Type B pancreatic cell (in vitro differentiated cells): ENCODE measurements at places on chromosomes 13 and 19.

- no peak overlapping the region for H3K4me3 ChIP-seq
- no peaks in the 10 kb centered on the region for H3K27me3 ChIP-seq
- H3K27ac ChIP-seq, result no peak overlapping the region
- peaks cover 68% of the 10 kb centered on the region for H3K36me3 ChIP-seq
- H3K4me1 ChIP-seq, result no peaks in the 10 kb centered on the region
These were observed 27.2 kb upstream of the POU4F1 start for GRCh38 chr13:78630511-78630910.

GRCh38 chr13:108980237-108980636 is 350.8 kb downstream of the MYO16 start:
- H3K36me3 ChIP-seq, result no peaks in the 10 kb centered on the region
- no peak for DNase-seq
- no peaks in the 10 kb centered on the region for H3K27me3 ChIP-seq
- H3K27ac ChIP-seq, result no peak overlapping the region

GRCh38 chr13:65901723-65902122 is 1328.4 kb downstream of the PCDH9 start:
- no peak for DNase-seq
- H3K4me3 ChIP-seq, result no peak overlapping the region
- H3K27ac ChIP-seq, result no peak overlapping the region
- no peaks in the 10 kb centered on the region for H3K4me1 ChIP-seq
- no peaks in the 10 kb centered on the region for H3K36me3 ChIP-seq
- H3K27me3 ChIP-seq, result no peaks in the 10 kb centered on the region

GRCh38 chr19:40420766-40421765 is 4.7 kb downstream of the SERTAD1 start:
- peak; percentile 89 for DNase-seq
- H3K4me3 ChIP-seq, result peak overlapping the region; percentile 85
- H3K27me3 ChIP-seq, result no peaks in the 10 kb centered on the region
- H3K27ac ChIP-seq, result peak overlapping the region; percentile 95

GRCh38 chr13:32734511-32734910 is 148.3 kb downstream of the PDS5B start:
- no peak overlapping the region for H3K27ac ChIP-seq
- H3K36me3 ChIP-seq, result peaks cover 28% of the 10 kb centered on the region
- H3K4me3 ChIP-seq, result no peak overlapping the region
- no peak for DNase-seq
- H3K4me1 ChIP-seq, result peaks cover 15% of the 10 kb centered on the region

DNA sequence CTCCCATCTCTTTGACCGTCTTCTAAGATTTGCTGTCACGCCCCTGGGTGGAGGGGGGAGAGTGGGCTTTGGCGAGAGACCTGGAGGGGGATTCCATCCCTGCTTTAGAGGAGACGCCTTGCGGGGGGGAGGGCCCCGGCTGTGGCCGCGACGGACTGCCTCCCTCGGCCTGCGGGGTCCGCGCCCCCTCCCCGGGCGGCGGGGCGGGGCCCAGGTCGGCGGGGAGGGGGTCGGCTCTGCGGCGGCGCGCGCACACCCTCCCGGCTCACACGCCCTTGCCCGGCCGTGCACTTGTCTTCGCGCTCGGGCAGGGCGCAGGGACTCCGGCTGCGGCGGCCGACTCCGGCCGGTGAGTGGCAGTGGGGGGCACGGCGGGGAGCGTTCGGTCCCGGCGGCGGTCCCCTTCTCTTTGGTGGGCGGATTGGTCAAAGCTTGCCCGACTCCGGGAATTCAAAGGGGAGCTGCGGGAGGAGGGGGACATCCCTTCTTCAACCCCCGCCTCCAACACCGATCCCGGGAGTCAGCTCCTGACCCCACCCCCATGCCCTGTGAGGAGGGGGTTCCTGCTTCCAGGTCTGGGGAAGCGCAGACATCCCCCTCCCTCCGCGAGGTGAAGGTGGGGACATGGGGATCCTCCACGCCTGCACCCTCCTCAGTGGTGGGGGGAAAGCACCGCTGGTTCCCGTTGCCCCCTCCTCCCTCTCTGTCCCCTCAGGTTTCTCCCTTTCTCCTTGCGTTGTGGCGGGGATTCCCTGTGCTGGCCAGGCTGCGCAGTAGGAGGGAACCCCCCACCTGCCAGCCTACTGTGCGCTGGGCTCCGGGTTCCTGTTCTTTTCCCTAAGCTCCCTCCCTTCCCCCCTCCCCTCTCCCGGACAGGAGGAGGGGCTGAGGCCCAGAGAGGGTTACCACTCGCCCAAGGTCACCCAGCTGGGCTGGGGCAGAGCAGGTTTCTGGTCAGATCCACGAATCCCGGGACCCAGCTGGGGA is 14.6 kb upstream of the KCNN1 start:
- peaks cover 16% of the 10 kb centered on the region for H3K4me1 ChIP-seq
- H3K27me3 ChIP-seq, result peaks cover 34% of the 10 kb centered on the region
- no peak overlapping the region for H3K27ac ChIP-seq
- DNase-seq, result no peak

DNA sequence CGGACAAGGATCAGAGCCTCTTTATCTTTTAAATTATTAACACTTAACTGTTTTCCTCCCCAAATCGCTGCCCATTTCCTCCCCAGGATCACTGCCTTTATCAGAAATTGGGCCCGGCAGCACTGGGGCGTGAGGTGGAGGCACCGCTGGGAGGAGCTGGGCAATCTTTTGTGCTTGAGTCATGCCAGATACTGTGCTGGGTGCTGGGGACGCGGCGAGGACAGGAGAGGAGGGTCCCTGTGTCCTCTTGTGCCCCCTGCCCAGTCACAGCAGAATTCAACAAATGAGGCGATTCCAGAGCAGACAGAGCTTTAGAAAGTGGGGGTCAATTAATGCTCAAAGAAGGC is 347.8 kb downstream of the ZNF536 start:
- no peak for DNase-seq
- H3K4me1 ChIP-seq, result peaks cover 33% of the 10 kb centered on the region
- H3K4me3 ChIP-seq, result peak overlapping the region; percentile 64
- peaks cover 41% of the 10 kb centered on the region for H3K27me3 ChIP-seq
- no peak overlapping the region for H3K27ac ChIP-seq
- H3K36me3 ChIP-seq, result no peaks in the 10 kb centered on the region

DNA sequence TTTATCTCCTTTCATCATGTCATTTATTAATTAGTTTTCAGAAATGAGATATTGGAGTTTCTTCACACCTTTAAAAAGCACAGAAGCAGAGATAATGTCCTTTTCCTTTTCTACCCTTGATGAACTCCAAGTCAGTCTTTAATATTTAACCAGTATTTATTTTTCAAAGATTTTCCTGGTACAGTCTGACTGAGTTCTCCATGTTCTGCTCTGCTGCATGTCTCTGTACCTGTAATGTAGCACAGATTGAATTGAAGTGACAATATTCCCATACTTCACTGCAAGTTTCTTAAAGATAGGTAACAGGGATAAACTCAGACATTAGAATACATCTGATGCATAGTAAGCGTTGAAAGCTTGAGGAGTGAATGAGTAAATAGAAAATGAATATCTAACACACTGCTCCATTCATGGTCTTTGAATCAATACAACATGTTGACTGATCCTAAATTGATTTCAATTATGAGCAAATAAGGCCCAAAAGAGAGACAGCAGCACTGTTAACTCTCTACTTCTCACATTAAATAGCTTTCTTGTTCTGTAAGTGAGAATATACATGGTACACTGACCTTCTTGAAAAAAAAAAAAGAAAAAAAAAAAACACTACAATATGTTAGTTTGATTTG is 1323.6 kb upstream of the PRR20A start:
- no peaks in the 10 kb centered on the region for H3K4me1 ChIP-seq
- no peaks in the 10 kb centered on the region for H3K36me3 ChIP-seq
- no peak overlapping the region for H3K27ac ChIP-seq
- H3K4me3 ChIP-seq, result no peak overlapping the region

GRCh38 chr19:33300894-33301143 is 1.5 kb downstream of the CEBPA start:
- H3K27ac ChIP-seq, result peak overlapping the region; percentile 50
- peaks cover 41% of the 10 kb centered on the region for H3K27me3 ChIP-seq
- peak overlapping the region; percentile 84 for H3K4me3 ChIP-seq
- H3K36me3 ChIP-seq, result no peaks in the 10 kb centered on the region
- DNase-seq, result no peak

DNA sequence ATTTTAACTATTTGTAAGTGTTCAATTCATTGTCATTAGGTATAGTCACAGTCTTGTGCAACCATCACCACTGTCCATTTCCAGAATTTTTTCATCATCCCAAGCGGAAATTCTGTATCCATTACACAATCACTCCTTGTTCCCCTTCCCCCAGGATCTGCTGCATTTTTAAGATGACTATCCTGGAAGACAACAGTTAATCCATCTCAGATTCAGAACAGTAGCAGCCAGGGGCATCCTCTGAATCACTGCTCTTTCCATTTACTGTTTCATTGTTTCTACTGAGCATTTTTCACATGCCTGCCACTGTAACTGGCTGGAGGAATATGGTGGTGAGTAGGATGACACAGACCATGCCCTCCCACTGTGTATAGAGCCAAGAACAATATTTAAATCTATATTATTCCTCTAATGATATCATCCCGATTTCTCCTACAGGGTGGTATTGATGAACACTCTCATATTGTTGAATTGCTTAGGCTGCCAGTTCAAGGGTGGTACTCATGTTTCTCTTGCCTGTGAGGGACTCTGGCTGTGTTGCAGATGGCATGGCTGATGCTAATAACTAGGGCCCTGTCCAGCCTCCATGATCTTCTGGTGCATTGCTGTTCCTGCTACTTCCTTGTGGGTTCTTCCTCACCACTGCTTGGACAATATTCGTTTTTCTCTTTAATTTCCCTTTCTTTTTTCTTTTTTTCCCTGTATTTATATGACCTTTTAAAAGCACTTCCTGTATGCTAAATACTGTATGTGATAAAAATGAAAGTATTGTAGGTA is 59.0 kb downstream of the WDFY2 start:
- H3K4me1 ChIP-seq, result peaks cover 42% of the 10 kb centered on the region
- H3K27ac ChIP-seq, result peak overlapping the region; percentile 6
- DNase-seq, result no peak
- H3K27me3 ChIP-seq, result no peaks in the 10 kb centered on the region
- H3K4me3 ChIP-seq, result no peak overlapping the region
- peaks cover 4% of the 10 kb centered on the region for H3K36me3 ChIP-seq

- DNase-seq, result no peak
- peaks cover 13% of the 10 kb centered on the region for H3K27me3 ChIP-seq
- no peaks in the 10 kb centered on the region for H3K36me3 ChIP-seq
- no peak overlapping the region for H3K27ac ChIP-seq
- H3K4me3 ChIP-seq, result no peak overlapping the region
These were observed 72.8 kb upstream of the PCDH8 start for GRCh38 chr13:52921194-52921593.

GRCh38 chr19:29858000-29858596 is 46.3 kb downstream of the CCNE1 start:
- no peak overlapping the region for H3K4me3 ChIP-seq
- H3K4me1 ChIP-seq, result no peaks in the 10 kb centered on the region
- DNase-seq, result no peak
- no peaks in the 10 kb centered on the region for H3K36me3 ChIP-seq

DNA sequence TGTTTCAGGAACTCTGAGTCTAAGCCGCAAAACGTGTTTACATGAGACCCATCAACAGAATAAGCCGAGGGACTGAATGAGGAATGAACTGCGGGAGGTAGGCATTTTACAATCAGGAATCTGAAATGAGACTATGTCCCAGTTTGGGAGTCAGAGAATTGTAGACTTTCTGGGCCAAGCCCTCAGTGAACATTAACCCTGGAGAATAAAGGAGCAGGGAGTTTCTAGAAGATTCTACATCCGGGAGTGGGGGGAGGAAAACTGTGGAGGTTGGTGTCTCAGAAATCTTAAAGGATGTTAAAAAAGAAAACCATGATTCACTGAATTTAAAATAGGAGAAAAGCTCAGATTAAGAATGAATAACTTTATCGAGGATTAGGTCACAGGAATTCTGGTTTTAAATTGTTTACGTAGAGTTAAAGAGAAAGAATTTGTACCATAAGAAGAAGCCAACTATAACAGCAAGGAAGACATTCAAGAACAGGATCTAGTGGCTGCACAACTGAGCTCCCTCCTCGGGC is 18.5 kb downstream of the RFX2 start:
- peaks cover 7% of the 10 kb centered on the region for H3K27me3 ChIP-seq
- H3K4me3 ChIP-seq, result peak overlapping the region; percentile 80
- no peak for DNase-seq
- peak overlapping the region; percentile 92 for H3K27ac ChIP-seq

DNA sequence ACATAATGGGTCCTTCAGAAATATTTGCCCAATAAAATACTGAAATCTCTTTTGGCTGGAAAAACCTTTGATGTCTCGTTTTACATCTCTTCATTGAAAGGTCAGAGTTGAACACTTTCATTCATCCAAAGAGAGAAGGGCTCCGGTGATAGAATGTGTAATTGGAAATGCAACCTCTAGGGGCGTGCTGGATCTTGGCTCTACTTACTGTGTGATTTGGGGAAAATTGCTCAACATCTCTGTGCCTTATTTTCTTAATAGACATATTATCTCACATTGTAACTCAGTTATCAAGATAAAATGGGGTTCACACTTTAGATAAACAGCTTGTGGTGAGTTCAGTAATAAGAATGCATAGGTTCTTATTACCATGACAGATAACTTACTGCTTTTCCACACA is 1444.1 kb downstream of the SLITRK5 start:
- H3K4me3 ChIP-seq, result no peak overlapping the region
- H3K27ac ChIP-seq, result no peak overlapping the region
- H3K4me1 ChIP-seq, result no peaks in the 10 kb centered on the region
- no peaks in the 10 kb centered on the region for H3K36me3 ChIP-seq

DNA sequence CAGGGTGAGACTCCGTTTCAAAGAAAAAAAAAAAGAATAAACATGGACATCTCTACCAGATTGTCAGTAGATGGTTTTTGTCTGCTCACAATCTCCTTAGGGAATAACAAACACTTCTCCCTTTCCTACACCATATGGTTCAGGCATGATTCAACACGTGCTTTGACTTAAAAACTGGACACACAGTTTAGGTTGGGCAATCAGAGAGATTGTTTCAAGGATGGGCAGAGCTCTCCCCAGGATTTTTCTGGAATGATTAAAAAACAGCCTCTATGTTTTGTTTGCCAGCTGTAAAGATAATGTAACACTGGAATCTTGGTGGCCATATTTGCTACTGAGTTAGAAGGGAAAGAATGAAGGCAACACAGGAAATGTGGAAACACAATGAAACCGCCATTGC is 150.1 kb upstream of the TSC22D1 start:
- H3K36me3 ChIP-seq, result peaks cover 8% of the 10 kb centered on the region
- no peak for DNase-seq
- H3K4me3 ChIP-seq, result no peak overlapping the region
- peaks cover 19% of the 10 kb centered on the region for H3K4me1 ChIP-seq
- H3K27ac ChIP-seq, result peak overlapping the region; percentile 8
